Fibroblast of mammary gland (primary cell): ENCODE measurements at places on chromosomes 7 and 10.

DNA sequence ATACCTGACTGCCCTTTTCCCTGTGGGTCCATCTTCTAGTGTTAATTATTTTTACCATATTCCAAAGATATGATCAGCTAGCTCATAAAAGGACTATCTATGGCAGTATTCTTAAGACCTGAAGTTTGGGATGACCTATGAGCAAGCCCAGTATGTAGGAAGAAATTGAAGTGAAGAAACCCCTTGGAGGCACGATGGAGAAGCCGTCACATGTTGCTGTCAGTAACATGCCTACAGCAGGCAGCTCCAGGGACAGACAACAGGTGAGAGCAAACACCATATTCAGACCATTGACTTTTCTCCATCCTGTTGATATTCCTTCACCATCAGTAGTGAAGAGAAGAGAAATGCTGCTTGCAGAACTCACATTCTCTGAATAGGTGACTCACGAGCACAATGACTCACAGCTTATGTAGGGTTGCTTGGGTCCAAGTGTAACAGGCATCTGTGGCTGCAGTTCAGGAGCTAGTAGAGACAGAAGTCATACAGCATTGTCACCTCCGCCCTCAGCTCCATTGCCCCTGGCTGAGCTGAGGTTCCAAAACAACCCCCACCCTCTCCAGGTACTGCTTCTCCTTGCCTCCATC, 8.4 kb upstream of the LYZL2 start:
- DNase-seq, result peak; percentile 94

DNA sequence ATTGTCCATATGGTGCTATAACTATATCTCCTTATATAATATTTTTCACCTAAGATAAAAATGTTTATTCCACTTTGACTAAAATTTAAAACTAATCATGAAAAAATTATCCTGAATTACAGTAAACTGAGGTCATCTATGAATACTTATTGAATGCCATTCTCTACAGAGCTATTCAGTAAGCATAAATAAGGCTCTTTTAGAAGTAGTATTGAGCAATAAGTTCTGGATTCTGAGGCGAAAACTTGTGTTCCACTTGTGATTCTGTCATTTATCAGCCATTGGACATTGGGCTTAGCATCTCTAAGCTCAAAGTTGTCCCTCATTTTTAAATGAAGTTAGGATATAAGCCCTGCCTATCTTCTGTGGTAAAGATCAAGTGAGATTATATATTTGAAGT, 130.8 kb downstream of the WNT2 start:
- DNase-seq, result no peak

DNA sequence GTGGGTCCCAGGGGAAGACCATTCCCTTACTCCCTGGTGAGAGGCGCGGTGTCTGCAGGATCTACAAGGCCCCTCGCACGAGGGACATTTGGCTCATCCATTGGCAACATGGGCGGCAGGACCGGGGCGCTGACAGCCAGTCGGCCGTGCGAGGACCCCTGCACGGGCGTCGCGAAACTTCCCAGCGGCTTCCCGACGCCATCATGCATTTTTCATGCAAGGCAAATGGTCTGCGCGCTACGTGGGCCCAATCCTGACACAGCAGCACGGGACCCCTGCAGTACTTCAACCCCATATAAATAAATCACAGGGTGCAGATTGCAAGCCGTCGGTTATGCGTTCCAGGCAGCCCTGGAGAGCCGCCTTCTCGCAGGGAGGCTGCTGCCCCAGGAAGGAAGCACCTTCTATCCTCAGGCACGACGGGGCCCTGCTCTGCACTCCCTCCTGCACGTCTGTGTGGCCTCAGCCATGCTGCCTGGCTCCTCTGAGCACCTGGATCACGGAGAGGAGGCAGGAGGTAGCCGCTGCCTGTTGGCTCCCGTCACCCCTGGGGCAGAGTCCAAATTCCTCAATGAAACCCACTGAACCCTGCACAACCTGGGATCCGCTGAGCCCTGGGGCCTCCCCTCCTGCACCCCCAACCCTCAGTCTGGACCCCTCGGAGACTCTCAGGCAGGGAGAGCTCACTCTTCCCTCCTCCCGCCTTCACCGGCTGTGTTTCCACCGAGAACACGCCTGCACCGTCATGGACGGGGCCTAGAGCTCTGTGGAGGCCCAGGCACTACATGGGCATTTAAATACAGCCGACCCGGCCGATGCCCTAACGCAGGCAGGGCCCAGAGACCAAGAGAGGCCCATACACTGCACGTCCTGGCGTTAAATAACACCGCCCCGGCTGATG, 90.5 kb downstream of the PDGFA start:
- no peak for DNase-seq

DNA sequence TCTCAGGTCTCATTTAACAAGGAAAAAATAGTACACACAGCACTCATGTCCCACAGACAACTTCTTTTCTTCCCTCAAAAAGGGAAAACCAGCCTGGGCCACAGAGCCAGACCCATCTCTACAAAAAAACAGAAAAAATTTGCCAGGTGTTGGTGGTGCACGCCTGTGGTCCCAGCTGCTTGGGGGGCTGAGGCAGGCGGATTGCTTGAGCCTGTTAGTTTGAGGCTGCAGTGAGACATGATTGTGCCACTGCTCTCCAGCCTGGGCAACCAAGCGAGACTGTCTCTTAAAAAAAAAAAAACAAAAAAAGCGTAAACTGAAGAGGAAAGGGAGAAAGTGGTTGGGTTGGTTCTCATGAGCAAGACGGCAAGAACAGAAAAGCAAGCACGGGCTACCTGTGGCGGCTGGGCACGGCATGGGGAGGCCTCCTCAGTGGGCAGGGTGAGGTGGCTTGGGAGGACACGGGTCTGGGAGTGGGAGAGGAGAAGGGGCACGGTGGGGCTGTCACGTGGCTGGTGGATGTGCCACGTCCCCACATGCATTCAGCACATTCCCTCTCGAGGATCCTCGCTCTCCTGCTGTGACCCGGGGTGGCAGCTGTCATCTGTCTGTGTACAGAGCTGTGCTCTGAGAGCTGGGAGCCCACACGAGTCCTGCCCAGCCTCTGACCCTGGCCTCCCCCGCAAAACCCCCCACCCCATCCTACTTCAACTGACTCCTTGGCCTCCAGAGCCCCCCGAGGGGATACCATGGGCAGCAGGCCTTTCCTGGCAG, 219.7 kb downstream of the MLLT10 start:
- DNase-seq, result no peak

GRCh38 chr7:116687801-116688201, 15.8 kb downstream of the MET start:
- peak; percentile 82 for DNase-seq

DNA sequence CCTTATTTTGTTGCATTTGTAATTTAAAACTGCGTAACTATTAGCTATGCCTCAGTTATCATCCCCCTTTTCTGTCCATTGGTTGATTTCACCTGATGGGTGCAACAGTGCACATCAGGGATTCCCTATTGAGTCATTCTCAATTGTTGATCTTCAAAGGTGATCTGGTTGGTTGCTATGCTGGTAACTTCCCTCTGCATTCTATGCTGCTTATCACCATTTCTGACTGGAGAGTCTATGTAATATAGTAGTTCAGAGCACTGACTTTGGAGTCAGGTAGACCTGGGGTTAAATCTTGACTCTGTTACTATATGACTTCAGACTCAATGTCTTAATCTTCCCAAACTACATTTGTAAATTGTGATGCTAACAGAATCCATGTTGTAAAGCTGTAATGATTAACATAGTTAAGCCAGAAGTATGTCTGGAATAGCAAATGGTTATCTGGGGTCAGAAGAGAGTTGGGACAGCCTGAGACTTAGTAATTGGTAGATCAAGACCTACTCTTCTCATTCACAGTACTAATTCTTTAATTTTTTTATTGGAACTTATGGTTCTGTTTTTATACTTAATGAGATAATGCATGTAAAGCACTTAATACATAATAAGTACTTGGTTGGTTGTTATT, 38.1 kb downstream of the EXOC6 start:
- no peak for DNase-seq

DNA sequence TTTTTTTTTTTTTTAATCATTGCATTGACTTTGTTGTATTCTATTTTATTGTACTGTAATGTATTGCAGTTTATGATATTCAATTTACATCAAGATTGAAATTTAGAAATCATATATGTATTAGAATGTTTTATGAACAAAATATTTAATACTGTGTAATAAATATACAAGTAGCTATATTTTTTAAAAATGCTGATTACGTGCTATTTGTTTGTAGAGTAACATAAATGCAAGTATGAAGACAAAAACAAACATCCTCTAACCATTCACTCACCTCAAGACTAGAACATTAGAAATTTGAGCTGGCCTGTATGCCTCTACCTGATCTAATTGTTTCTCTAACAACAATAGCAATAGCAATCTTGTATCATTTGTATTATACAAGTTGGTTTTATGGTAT, 290.3 kb downstream of the GATA3 start:
- no peak for DNase-seq

DNA sequence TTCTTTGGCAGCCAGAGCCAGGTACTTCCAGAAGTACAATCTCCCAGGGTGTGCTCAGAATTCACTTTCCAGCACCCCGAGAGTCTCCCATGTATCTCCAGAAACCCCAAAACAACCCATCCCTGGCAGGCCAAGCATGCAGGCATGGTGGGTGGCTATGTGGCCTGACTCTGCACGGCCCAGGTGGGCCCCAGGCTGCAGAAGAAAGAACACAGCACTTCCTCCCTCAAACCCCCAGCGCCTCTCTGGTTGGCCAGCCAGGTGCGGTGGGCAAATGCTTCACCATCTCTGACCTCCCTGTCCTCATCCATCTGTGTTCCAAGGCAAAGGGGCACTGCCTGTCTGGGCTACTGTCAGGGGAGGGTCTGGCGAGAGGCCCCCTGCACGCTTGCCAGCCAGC, 100.3 kb downstream of the MKI67 start:
- DNase-seq, result no peak

DNA sequence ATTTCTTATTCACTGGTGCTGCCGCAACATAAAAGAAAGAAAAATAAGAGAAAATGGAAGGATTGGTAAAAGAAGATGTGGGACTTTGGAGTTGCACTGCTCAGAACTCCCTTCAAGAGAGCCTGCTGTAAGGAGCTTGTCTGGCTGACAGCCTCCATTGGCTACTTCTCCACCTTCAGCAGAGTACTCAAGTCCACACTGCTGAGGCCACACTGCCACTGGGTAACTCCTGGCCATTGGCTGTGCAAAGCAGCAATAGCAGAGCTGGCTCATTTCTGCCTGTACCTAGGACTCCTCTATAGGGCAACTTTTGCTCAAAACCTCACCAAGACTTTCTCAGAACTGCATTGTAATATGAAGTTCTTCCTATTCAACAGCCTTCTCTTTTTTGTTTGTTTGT, 38.7 kb upstream of the PCLO start:
- DNase-seq, result no peak

GRCh38 chr7:23226844-23227450, 19.6 kb upstream of the GPNMB start:
- DNase-seq, result no peak

GRCh38 chr10:113187063-113187777, 237.2 kb downstream of the TCF7L2 start:
- DNase-seq, result no peak

GRCh38 chr10:17951868-17952371, at the start of gene SLC39A12:
SLC39A12 (plus strand) TSS chr10:17951918; CDS start chr10:17953277, 1,359 bp downstream.
- DNase-seq, result peak; percentile 86

DNA sequence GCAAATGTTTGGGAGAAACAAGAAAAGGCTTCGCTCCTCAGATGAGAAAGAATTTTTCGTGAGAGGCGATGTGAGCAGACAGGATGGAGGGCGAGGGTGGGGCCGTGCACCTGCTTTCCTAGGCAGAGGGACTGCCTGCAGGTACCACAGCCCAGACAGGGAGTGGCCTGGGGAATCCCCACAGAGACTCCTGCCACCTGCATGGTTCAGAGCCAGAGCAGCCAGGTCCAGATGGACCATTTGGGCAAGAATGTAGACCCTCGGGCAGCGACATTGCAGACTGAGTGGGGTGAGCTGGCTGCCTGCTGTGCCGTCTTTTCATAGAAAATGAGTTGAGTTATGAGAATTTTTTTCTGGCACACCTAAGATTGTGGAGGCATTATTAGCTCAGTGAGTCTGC, 216.8 kb downstream of the SNX10 start:
- DNase-seq, result no peak

- DNase-seq, result peak; percentile 75
Observed at GRCh38 chr10:50501478-50501877, 122.3 kb downstream of the SGMS1 start.

GRCh38 chr10:27618906-27619305, 114.8 kb downstream of the RAB18 start:
- no peak for DNase-seq

GRCh38 chr7:5452937-5453540, 29.4 kb upstream of the TNRC18 start:
- DNase-seq, result peak; percentile 87

DNA sequence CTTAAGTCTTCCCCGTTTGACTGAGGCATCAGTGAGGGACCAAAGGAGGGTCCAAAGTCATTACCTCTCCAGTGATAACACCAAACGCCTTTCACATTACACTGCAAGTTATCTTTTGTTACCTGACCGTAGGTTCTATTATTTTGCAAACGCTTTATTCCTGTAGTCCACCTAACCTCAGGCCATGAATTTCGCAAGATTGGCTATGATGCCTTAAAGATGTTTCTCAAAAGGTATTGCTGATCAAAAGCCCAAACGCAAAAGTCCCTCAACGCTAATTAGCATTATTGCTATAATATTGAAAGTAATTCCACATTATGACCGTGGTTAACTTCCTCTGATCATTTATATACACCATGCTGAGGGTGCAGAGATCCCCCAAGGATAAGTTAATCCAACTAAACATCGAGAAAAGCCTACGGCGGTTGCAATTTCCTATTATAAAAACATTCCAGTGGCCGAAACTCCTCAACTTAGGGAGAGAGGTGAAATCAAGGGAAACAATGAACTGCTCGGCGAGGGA, 649 bp downstream of the DNA2 start:
- no peak for DNase-seq

DNA sequence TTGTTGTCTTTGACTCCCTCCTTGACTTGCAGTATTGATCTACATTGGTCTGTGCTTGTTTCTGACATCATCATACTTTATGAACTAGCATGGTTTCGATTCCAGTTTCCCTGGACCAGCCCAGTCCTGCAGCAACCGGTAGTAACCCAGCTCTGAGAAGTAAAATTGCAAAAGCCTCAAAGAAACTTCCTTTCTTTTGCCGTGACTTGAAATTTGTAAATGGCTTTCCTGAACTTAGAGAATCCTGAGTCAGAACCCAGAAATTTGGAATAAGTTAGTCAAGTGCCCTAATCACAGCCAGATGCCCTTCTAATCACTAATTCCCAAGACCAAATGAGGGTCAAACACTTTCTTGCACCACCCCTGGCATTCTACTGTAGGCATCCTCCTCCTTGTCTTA, 15.0 kb downstream of the TAS2R60 start:
- peak; percentile 82 for DNase-seq

DNA sequence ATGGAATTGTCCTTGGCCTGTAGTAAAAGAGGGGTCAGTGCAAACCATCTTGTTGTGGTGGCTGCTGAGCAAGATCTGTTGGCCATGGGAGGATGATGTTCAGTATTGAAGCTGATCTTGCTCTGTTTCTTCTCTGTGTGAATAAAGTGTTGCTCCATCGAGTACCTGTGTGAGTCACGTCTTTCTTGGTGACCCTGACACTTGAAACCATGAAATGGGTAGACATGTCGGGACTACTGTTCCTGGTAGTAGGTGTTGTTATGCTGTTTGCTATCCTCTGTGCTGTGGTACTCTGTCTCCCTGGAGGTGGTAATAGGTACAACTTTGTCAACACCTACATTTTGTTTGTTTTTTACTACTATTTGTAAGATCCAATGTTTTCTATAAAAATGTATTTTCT, 330.6 kb downstream of the MDFIC start:
- DNase-seq, result no peak
